Naive B cell (primary cell): ENCODE measurements at places on chromosomes 2 and 18.

DNA sequence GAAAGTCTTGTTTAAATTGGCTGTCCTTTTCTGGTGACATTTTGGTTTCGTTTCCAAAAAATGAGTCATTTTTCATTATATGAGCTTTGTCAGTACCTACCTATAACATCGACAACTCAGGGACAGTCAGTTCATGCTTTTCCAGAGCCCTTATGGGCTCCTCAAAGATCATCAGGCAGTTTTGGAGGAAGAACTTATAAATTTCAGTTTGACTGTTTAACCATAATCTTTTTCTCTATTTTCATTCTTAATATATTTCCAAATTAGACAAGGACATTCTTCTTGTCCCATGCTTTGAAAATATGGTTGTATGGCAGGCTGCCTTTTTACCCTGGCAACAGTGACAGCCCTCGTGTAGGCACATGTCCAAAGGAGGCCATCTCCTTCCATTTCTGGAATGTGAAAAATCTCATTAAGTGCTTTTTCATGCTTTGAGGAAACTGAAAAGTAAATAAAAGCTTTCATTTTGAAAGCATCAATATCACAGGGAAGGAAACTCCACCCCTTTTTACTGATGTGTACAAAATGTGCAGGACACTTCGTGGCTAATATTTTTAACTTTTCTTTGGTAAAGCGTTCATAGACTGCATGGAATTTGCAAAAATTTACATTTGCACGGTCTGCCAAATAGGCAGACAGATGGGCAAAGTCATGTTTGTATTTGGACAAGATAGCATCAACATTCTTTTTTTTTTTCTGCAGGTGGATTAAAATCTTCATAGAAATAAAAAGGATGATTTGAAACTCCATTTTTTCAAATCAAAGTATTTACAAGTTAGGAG lies 7.2 kb upstream of the PROC start:
- no peak for DNase-seq

GRCh38 chr2:28348921-28349320 lies 43.7 kb upstream of the FOSL2 start:
- DNase-seq: no peak

DNA sequence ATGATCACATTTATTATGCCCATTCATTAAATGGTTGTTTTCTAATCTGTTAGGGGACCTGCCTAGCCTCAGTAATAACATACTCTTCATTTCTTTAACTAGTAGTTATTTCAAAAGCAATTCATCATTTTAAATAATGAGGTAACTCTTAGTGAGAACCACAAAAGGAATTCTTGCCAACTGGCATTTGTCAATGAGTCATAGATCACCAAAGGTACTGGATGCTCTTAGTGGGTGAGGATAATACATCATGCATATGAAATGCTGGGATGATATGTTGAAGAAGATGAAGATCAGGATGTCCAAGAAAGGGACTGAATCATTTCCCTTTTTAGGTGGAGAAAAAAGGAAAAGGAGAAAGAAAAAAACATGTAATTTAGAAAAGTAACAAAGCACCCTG lies 826.2 kb upstream of the DDX18 start:
- DNase-seq: no peak

GRCh38 chr18:37452682-37453385 lies 112.8 kb downstream of the CELF4 start:
- no peak for DNase-seq

- DNase-seq: no peak
These were observed 58.0 kb upstream of the ARL5A start for GRCh38 chr2:151886241-151886640.

DNA sequence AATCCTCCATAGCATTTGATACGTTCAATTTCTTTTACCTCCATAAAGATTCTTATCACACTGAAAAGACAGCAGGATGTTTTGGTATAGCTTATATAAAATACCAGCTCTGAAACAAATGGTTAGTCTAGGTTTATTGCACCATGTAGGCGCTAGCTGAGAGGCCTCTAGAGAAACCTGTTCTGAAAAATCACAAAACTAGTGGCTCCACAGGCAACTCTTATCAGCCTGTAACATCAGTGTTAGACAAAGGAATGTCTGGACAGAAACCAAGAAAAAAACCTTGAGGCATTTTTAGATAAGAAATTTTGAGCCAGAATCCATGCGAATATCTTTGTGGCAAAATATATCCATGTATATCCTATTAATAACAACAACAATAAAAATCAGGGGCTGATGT lies 440.4 kb upstream of the MAP2 start:
- DNase-seq: no peak

- no peak for DNase-seq
These were observed 185.4 kb downstream of the ST6GAL2 start for GRCh38 chr2:106700616-106701015.

DNA sequence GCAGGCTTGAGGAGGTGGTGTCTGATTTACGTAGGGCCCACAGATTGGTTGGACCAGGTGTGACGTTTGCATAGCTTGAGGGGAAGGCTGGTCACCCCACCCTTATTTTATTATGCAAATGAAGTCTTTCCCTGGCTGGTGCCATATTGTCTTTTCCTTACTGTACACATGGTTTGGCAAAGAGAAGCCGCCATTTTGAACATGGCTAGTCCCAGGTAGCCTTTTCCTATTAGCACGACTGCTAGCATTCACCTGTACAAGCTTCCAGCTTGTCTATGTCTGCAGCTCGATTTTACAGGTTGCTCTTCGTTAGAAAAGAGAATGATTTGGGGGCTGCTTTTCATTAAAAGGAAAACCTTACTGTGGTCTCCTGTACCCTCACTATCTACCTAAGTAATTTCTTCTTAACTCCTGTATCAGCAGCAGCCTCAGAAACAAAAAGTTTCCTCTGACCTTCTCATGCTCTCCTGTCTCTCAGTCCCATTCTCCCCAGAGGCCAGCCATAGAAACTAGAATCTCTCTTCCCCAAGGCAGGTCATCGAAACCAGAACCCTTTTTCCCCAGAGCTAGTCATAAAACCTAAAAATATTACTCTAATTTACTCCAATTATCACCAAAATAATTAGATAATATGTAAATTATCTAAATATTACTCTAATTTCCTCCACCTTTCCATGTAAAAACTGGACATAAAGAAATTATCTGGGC lies 151.8 kb downstream of the B3GNT2 start:
- DNase-seq: no peak

DNA sequence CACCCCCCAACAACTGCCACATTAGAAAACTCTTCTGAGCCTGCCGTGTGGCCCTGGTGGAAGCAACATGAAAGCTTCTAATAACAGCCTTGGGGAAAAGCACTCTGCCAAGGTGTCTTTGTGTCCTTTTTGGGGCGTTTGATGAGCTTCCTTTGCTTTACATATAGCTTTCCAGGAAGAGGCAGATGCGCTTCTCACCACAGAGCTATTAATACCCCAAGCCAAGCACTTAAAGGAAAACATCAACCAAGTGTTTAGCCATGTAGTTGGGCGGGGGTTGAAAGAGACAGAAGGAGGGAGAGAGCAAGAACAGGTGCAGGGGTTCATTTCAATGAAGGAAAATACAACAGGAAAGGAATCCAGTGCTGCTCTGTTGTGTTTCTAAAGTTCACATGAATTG lies 176.1 kb downstream of the VAPA start:
- DNase-seq: no peak

DNA sequence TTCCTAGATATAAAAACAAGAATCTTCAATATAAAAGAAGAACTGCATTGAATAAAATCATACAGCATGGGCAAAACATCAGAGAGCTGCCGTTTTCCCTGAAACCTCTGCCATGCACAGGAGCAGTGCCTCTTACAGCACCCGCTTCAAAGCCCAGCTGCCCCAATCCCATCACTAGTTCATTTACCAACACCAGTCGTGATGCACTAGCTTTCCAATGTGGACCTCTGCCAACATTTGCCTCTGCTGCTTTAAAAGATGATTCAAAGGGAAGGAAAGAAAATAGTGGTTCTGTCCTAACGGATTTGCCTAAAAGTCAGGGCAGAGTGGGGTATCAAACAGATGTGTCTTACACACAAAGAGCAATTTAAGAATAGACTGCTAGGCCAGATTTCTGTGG lies 43.4 kb upstream of the AP1S3 start:
- no peak for DNase-seq

- DNase-seq: no peak
These were observed 98.2 kb downstream of the DYSF start for GRCh38 chr2:71551631-71551915.

GRCh38 chr2:240553956-240554480 lies 3.8 kb downstream of the ANKMY1 start:
- no peak for DNase-seq

- no peak for DNase-seq
These were observed 17.3 kb upstream of the MARCHF4 start for GRCh38 chr2:216389570-216389969.

DNA sequence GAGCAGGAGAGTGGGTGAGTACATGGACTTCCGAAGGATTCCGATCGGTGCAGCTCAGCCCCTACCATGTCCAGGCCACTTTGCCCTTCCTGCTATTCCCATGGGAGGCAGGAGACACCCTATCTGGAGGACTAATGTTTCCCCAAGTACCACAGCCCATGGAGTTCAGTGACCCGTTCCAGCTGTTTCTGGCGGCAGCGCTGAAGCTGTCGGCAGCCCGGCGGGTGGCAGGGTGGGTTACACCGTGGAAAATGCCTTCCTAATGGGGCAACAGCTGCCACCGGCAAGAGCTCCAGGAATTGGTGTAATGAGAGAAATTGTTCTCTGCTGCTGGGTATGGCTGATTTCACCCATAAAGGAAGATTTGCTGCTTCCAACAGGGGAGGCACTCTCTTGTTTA lies 98.3 kb downstream of the MYCN start:
- DNase-seq: no peak

- DNase-seq: peak; percentile 83
These were observed 57.8 kb downstream of the PKDCC start for GRCh38 chr2:42105330-42106256.

DNA sequence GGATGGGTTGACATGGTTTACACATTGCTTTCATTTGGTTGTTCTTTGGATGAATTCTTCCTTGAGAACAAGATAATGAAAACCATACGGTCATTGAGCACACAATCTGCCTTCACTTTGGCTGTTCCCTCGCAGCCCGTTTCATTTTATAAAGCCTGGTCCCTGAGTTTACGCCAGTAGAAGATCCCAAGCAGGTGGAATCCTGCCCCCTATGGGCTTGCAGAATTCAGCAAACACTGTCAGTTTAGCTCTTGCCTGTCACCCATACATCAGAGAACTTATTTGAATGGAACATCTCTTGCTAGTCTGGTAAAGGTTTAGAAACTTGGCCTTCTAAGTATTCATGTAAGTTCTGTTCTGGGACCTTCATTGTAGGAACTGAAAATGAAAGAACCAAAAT lies 666.4 kb upstream of the ZEB2 start:
- DNase-seq: peak; percentile 4

DNA sequence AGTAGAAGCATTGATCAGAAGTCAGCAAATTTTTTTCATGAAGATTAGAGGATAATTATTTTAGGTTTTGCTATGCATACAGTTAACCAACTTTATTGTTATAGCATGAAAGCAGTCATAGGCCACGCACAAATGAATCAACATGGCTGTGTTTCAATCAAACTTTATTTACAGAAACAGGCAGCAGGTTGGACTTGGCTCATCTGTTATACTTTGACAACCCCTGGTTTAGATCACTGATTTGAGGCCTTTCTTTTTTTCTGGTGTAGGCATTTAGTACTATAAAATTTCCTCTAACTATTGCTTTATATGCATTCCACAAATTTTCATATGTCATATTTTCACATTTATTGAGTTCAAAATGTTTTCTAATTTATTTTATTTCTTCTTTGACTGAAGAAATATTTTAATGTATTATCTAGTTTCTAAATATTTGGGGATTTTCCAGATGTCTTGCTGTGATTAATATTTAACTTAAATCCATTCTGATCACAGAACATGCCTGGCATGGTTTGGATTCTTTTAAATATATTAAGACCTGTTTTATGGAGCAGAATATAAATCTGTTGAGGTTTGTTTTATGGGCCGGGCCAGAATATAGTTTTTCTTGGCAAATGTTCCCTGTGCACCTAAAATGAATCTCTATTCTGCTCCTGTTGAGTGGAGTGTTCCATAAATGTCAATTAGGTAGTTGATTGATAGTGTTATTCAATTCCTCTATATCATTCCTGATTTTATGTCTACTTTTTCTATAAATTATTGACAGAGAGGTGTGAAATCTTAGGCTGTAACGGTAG lies 116.3 kb upstream of the KLHL29 start:
- DNase-seq: no peak

DNA sequence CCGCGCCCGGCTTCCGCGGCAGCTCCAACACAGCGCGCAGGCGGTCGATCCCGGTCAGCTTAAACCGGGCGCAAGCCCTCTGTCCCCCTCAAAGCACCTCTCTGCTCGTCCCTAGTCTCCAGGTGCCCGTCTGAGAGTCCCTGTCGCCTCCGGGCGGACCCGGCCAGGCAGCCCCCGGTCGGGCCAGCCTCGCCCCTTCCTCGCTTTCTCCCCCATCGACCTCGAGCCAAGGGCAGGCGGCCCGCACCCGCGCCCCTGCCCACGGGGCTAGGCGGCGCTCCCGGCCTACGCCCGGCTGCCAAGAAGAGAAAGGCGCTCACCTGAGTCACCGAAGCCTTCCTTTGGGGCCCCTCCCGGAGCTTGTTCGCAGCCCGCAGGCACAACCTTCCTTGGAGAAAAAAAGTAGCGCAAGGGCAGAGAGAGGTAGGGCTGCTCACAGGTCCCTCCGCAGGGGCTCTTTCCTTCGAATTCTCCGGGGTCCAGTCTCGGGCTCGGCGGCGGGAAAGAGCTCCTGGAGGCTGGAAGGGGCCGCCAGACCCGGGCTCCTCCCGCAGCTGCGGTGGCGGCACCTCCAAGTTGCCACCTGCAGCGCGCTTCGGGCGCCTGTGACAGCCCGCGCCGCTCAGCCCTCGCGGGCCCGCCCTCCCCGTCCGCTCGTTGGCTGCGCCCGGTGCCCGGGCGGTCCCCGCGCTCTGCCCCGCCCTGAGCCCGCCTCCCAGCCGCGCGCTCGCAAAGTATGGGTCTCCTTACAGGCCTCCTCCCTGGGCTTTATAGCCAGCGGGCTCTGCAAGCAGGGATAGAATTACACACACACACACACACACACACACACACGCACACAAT lies 86.5 kb upstream of the EPB41L3 start:
- no peak for DNase-seq

DNA sequence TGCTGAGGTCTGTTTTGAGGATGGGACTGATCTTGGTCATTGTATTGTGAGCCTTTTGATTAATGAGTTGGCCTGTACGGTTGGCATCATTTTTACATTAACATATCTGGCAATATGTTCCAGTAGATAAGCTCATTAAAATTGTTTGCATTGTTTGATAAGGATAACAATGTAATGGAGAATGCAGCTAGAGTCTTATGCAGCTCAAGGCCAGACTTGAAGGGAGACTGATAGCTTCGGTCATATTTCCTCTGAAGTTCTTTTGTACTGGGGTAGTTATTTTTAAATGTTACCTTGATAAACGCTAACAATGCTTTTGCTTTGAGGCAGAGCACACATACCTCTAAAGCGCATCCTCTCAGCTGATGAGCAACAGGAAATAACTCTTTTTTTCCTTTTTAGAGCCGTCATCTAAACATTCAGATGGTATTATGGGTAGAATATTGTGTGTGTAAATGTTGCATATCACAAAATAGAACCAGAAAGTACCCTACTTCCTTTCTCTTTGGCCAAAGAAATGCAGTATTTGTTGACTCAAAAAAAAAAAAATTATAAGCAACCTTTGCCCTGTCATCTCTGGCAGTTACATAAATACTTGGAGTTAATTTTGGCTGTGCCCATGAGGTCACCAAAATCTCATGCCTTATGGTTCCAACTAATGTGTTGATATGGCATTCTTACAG lies 1.3 kb downstream of the MAPRE2 start:
- DNase-seq: peak; percentile 57
